ENCODE measurements at places on chromosomes 12 and 14.

GRCh38 chr12:124004233-124004875 is 31.3 kb downstream of the ZNF664 start:
- no peak for DNase-seq

DNA sequence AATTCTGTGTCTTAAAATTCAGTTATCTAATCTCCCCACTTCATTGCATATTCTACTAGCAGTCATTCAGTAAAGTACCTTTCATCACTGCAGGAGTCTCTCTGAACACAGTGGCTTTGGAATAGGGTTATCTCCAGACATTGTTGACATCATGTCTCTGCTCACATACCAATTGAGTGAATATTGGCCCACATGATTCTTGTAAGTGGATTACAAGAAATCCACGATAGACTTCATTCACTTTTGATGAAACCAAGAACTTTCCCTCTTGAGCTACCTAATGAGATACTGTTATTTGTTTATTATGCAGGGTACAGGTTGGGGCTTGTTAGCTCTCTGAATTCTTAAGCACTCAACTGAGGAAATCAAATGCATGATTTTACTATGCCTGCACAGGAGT is 284.9 kb downstream of the RAD51B start:
- DNase-seq = no peak

DNA sequence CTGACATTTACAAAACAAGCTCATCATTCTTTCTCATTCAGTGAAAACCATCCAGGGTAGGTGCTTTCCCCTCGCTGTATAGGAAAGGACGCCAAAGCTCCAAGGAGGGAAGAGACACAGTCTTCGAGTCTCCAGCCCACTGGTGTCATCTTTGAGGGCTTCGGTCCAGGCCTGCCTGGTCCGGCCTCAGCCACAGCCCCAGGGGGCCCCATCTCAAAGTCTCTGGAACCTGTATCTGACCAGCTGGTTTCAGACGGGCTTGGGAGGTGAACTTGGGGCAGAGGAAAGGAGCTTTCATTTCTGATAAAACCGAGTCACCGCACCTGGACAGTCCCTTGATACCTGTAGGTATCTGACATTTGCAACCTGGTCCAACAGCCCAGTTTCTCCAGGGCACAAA is 229.5 kb upstream of the RTL1 start:
- DNase-seq = no peak

- peak; percentile 16 for DNase-seq
These were observed 86.5 kb upstream of the SLC38A2 start for GRCh38 chr12:46459111-46459510.

DNA sequence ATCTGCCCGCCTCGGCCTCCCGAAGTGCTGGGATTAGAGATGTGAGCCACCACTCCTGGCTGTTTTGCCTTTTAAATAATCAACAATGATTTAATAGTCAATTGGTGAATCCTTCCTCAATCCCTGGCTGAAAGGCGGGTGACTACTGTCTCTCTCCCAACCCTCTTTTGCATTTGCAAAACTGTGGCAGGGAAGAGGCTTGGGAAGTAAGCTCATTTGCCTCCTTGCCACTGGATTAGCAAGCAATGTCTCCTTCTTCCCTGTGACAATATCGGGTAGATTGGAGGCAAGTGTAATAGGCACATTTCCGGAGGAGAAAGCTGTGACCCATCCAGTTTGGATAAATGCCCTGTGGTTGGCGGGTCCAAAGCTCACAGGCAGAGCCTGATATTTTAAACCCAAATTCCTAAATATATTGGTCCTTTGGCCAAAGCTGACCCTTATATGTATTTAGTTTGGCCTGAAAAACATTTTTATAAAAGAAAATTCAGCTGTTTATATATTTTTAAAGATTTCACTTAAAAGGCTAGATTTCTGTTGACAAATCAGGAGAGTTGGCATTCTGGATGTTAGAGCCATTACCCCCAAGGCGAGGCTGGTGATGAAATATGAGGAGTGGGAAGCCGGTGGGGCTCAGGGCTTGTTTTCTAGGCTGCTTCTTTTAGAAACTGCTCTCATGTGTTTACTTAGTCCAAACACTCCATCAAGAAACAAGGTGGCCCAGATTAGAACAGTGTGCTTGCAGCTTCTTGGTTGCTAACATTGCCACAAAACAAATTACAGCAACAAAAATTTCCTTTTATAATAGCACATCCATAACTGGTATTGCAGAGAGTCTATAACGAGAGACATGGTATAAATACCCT is 646.9 kb upstream of the TMEM132C start:
- DNase-seq = no peak

GRCh38 chr12:3107071-3107583 is 29.9 kb downstream of the TSPAN9 start:
- no peak for DNase-seq

Data from CD4-positive, alpha-beta T cell treated with Interleukin-21 for 1 hour (primary cell).